ENCODE measurements at places on chromosomes 7 and 10.

DNA sequence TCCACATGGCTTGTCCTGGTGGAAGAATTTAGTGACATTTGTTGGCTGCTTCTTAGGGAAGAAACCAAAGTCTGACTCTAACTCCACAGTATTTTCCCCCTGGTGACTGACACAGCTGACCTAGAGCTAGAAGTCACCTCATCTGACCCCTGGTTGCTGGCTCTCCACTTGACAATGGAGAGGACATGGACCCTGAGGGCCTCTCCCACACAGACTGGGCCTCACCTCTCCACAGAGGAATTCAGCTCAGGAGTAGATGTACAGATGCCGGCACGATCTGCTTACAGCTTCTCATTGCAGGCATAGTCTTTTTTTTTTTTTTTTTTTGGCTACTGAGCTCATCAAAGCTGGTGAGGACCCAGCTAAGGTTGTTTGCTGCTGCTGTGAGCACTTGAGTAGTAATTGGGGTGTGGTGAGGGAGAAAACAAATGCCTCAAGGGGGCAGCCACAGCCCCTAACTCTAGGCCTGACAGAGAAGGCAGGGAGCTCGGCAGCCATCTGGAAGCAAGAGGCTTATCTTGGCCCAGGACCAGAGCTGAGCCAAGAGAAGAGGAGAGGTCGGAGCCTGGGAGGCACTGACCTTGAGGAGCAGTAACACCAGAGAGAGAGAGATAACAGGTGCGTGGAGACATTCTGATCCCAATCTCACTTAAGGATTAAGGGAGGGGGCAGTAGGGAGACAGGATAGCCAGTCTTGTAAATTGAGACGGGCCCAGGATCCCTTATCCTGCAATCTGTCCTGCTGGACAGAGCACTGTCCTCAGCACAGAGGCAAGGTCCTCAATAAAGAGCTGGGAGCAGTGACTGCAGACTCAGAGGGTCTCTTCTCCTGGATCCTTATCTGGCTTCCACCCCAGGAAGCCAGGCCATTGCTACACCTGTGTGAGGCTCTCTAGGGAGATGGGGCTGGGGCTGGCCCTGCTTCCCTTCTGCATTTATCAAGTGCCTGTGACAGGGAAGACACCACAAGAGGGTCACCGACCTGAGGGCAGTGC, 9.4 kb downstream of the PRSS58 start:
- no peak for DNase-seq

DNA sequence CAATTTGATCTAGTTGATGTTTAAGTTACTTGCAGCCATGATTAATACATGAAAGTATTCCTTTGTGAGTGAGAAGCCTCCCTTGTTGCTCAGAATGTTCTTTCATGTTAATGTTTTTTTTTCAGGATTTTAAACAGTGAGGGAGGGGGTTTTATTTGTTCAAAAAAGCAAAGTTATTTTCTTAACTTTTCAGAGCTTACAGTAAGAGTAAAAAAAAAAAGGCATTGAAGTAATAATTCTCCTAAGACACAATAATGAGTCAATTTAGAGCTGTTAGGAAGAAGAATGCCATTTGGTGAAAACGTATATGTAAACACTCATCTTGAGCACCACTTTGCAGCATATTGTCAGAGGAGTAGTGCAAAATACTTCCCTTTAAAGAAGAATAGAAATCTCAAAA, 105.8 kb downstream of the SEMA3A start:
- no peak for DNase-seq

GRCh38 chr10:110378533-110379108, 73.9 kb upstream of the SMNDC1 start:
- DNase-seq: no peak

GRCh38 chr7:20267482-20267881, 50.3 kb upstream of the MACC1 start:
- DNase-seq: no peak

DNA sequence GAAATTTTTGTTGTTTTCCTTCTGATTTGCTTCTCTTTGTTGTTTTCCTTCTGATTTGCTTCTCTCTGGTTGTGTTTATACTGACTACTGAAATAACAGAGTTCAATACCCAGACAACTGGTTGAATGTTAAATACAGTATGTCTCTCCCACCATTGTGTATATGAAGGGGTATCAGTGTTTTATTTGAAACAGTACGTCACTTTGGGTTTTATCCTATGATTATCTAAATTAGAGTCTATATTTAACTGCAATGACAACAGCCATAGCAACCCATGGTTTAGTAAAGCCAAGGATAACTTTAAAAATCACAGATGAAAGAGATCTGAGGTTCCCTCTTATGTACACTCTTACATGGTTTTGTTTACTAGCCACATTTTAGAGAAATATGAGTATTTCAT, 141.3 kb downstream of the GNAT3 start:
- no peak for DNase-seq

DNA sequence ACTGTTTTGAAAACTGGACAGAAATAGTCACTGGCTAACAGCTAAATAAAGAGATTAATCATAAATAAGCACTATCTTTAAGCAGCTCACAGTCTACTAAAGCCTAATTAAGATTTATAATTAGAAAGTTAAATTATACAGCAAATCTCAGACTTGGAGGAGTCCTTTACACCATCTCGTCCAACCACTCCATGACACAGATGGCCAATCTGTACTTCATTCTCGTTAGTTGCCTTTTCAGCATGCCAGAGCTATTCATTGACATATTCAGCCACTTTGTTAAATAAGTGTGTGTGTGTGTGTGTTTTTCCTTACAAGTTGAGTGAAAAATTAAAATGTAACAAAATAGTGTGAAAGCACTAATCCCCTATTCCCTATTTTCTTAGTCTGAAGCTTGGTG, 1066.7 kb downstream of the CNTNAP2 start:
- no peak for DNase-seq

GRCh38 chr7:79296553-79297320, 156.7 kb downstream of the MAGI2 start:
- DNase-seq: no peak

DNA sequence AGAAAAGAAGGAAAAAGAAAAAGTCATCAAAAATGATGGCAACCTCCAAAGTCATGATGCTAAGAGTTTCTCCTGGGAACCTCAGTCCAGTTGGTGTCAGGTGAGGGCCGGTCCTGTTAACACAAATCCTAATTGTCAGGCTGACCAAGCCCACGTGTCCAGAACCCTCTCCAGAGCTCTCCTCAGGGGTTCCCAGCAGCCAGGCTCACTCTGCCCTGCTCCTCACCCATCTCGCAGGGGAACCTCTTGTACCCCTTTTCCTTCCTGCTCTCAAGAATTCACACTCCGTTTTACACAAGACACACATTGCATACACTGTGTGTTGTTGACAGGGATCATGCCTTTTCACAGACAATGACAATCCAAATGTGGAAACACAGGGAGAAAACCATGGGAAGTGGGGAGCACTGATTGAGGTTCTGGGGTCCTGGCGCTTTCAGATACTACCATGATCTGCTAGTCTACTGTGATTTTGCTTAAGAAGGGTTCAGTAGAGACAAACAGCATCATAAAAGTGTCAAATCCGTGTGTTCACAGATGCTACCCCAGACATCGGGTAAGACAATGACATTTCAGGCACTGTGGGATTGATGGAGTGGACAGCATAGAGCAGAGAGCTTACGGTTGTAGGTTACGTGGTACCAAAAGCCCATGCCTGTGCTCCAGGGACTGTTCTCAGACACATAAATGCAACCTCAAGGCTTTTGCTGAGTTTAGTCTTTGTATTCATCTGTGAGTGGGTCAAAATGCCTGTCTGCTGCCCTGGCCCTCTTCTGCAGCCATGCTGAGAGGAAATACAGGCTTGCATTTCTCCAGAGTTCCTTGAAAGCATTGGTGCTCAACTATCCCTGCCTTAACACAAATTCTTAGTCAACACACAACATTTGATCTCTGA, 16.0 kb downstream of the IL2RA start:
- DNase-seq: no peak

- no peak for DNase-seq
Observed at GRCh38 chr10:121765204-121765603, 162.6 kb downstream of the ATE1 start.

DNA sequence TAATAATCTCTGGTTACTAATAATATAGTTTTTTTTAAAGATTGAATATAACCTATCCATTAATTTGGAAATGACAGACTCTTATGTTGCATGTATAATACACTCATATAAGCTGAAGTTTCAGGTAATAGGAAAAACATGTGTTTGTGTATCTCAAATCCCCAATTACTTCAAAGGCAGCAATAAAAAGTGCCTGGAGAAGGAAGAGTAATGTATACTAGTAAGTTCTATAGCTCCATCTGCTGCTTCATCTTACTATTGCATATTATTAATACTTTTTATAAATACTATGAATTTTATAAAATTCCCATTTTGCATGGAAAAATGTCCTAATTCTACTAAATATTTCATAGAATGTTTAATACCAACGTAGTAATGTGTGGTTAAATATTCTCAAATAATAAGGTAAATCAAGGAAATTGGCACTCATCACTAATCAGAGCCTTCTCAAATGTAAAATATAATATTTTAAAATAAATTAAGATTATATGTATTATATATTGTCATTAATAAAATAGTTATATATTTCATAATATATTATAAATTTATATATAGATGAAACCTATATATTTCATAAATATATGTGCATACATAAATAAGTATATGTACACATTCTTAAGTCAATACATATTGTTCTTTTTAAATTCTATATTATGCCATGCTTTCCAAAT, 311.9 kb downstream of the HGF start:
- DNase-seq: no peak

- no peak for DNase-seq
Observed at GRCh38 chr10:122462533-122463465, 1.4 kb downstream of the HTRA1 start.

- no peak for DNase-seq
Observed at GRCh38 chr10:78660446-78661106, 408.2 kb upstream of the ZMIZ1 start.

DNA sequence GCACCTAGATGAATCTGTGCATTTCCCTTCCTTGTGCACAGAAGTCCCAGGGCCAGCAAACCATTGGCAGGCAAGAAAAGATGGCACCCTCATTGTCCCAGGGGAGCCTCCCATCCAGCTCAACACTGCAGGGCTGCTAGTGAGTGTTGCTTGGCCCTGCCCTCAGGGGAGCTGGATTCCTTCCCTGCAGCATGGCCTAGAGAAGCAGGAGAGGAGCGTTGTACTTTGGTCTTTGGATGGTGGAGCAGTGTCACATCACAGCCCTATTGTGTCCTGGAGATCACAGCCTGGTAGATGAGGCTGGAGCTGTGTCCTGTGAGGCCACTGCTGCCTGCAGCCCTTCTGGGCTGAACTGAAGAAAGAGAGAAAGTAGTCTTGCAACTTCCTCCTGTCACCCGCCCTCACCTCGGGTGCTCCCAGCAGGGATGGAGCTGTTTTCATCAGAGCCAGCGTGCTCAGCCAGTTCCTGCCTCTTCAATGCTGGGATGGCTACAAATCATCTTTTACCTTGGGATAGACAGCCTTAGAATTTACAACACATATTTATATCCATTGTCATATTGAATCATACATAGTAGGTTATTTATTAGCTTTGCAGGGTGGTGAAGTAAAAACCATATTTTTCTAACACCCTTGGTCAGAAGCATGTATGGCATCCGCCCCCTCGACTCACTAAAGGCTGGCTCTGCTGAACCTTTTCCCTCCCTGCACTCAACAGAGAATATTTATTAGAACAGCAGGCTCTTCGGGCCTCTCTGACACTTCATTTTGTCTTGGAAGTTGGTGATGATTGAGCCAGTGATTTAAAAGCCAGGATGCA, 43.1 kb upstream of the FAM180A start:
- DNase-seq: no peak

- no peak for DNase-seq
Observed at GRCh38 chr7:47371733-47372368, 210.1 kb downstream of the TNS3 start.

DNA sequence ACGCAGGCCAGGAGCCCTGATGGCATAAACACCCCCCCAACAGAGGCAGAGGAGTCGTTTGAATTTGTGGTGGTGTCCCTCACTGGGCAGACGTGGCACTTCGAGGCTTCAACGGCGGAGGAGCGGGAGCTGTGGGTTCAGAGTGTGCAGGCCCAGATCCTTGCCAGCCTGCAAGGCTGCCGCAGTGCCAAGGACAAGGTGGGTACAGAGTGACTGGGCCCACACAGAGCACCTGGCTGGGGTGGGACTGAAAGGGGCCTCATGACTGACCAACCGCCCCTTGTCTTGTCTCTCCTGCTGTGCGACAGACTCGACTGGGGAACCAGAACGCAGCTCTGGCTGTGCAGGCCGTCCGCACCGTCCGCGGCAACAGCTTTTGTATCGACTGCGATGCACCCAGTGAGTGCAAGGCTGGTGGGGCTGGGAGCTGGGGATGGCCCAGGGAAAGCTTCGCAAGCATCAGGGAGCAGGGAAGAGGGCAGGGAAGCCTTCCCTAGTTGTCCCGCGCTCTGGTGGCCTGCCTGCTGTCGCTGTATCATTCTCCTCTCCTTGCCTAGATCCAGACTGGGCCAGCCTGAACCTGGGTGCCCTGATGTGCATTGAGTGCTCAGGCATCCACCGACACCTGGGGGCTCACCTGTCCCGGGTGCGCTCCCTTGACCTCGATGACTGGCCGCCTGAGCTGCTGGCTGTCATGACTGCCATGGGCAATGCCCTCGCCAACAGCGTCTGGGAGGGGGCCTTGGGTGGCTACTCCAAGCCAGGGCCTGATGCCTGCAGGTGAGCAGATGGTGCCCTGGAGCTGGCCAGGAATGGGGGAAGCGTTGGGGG, 25.4 kb downstream of the GBX1 start:
- DNase-seq: no peak

- no peak for DNase-seq
Observed at GRCh38 chr7:68314208-68314607, 1284.1 kb upstream of the AUTS2 start.

DNA sequence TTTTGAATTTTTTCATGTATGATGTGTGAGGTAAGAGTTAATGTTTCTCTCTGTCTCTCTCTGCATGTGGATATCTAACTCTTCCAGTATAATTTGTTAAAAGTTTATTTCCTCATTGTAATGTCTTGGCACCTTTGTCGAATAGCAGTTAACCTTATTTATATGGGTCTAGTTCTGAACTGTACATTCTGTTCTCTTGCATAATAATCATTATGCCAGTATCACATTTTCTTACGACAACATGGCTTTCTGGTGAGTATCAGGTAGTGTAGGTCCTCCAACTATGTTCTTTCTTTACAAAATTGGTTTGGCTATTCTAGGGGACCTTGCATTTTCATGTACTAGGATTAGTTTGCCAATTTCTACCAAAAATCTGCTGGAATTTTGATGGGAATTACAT, 337.0 kb upstream of the FZD8 start:
- DNase-seq: no peak

Measured in stromal cell of bone marrow (primary cell).